Ascending aorta (tissue), 2 donors: ENCODE measurements at places on chromosomes 11 and 22.

- H3K4me1 ChIP-seq, result peaks cover 14% of the 10 kb centered on the region
- H3K36me3 ChIP-seq, result peaks cover 10% of the 10 kb centered on the region
- no peaks in the 10 kb centered on the region for H3K27me3 ChIP-seq
- peak; percentile 86 for DNase-seq
Measured at GRCh38 chr22:23180301-23180892, at the start of gene BCR. TSS of gene BCR (plus strand) at chr22:23180509. CDS start at chr22:23180961, 452 bp downstream.

DNA sequence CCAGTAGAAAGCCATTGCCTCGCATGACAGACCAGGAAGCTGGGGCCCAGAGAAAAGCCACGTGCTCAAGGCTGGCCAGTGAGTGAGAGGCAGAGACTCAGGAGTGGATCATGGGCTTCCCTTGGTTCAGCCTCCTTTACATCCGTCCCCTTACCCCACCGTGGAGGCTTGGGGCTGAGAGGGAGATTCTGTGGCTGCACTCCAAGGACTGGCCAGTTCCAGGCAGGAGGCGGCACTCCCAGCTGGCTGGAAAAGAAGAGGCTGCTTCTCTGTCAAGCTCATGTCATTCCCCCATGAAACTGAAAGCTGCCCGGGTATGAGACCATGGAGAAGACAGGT, 6.6 kb upstream of the ASCL2 start:
- no peaks in the 10 kb centered on the region for H3K4me1 ChIP-seq
- no peaks in the 10 kb centered on the region for H3K27me3 ChIP-seq
- H3K36me3 ChIP-seq, result no peaks in the 10 kb centered on the region
- no peak for DNase-seq
- H3K4me3 ChIP-seq, result no peak overlapping the region
- H3K27ac ChIP-seq, result no peak overlapping the region

- no peak overlapping the region for H3K4me3 ChIP-seq
- H3K27ac ChIP-seq, result no peak overlapping the region
- H3K27me3 ChIP-seq, result no peaks in the 10 kb centered on the region
- no peak for DNase-seq
- no peaks in the 10 kb centered on the region for H3K36me3 ChIP-seq
- peaks cover 6% of the 10 kb centered on the region for H3K4me1 ChIP-seq
Measured at GRCh38 chr11:130391711-130392110, 36.7 kb downstream of the ADAMTS8 start.

DNA sequence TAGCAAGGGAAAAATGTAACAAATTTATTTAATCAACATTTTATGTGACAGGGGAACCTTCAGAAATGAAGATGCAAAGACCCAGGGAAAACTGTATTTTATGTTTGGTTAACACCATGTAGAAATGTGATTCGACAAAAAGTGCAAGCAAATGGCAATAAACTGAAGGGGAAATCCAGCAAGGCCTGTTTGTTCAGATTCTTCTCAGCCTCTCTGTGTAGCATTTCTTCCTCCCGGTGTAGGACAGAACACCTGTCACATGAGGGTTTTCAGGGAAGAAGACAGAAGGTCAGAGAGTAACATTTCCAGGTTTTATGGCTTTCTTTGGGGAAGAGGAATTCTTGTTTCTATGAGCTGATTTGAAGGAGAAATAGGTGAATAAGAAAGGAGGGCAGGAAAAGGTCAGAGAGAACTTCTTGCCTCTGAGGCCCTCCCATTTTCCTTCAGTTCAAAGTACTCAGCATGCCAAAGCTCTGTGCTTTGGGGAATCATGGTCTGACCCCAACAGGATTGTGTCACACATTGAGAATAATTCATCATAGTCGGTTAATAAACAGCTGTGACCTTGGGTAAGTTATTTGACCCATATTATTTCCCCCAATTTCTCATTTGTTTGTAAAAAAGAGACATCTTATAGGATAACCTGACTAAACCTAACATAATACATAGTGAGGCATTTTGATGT, 45.5 kb upstream of the ME3 start:
- H3K4me1 ChIP-seq, result no peaks in the 10 kb centered on the region
- no peak for DNase-seq
- no peak overlapping the region for H3K4me3 ChIP-seq
- H3K36me3 ChIP-seq, result no peaks in the 10 kb centered on the region
- H3K27ac ChIP-seq, result no peak overlapping the region

DNA sequence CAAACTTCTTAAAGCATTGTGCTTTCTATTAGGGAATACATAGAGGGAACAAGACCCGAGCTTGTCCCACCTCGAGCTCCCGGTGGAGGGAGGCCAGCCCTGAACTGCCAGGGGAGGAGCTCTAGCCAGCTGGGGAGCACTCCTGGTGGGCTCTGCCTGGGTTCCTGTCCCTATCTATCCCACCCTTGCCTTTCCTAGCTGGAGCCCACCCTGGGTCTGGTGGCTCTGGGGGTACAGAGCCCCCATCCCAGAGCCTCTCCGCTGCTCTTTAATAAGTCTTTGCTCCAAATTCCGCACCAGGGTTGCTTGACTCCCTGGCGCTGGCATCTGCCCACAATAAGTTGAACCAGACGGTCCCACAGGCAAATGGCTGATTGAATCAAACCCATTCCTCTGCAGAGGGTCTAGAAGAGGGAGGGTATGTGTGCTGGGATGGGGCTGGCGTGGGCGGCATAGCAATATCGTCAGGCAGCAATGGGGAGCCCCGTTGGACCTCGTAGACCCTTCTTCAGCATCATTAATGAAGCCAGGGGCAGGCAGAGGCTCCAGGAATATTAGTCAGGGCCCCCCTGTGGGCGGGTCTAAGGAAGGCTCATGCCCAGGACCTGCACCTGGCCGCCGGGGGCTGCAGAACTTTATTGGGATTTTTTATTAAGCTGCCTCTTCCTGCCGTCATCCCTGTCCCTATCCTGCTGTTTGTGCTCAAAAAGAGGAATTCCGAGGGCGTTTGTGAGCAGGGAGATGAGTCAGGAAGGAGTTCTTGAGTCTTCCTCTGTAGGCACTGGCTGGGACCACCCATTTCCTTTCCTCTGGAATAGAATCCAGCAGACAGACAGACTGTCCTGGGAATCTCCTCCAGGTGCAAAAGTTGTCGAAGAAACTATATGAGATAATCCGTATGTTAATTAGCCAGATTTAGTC, 38.5 kb upstream of the RIC3 start:
- H3K36me3 ChIP-seq, result no peaks in the 10 kb centered on the region
- H3K27ac ChIP-seq, result no peak overlapping the region
- no peak for DNase-seq
- H3K4me1 ChIP-seq, result no peaks in the 10 kb centered on the region
- no peak overlapping the region for H3K4me3 ChIP-seq
- H3K27me3 ChIP-seq, result no peaks in the 10 kb centered on the region

DNA sequence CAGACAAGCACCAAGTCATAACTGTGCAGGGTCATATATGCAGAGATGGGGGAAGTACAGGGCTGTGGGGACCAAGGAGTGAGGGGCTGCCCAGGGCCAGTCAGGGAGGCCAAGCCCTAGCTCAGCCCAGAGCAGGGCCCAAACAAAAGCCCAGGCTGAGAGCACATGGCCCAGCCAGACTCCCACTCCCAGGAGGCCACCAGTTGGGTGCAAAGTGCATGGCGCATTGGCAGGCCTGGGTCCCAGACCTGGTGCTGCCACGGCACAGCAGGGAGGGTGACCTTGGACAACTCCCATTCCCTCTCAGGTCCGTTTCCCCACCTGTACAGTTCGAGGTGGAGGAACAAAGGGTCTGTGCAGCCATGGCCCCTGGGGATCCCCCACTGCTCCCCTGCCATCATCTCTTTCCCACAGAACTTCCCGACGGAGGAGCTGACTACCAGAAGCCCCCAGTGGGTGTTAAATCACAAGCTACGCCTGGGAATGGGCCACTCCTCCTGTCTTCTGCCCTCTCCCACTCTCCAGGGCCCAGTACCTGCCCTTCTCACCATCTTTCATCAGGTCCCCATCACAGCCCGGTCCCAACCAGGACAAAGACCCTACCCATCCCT, 608 bp downstream of the NIPSNAP1 start:
- H3K4me3 ChIP-seq, result peak overlapping the region; percentile 80
- H3K27ac ChIP-seq, result peak overlapping the region; percentile 58
- H3K27me3 ChIP-seq, result no peaks in the 10 kb centered on the region
- peaks cover 3% of the 10 kb centered on the region for H3K4me1 ChIP-seq
- no peak for DNase-seq

GRCh38 chr11:72793425-72794367, at the start of gene STARD10:
TSS of gene STARD10 (minus strand) at chr11:72794047. CDS start at chr11:72781181, 12,866 bp downstream.
- H3K27me3 ChIP-seq, result no peaks in the 10 kb centered on the region
- H3K4me1 ChIP-seq, result peaks cover 14% of the 10 kb centered on the region
- H3K4me3 ChIP-seq, result peak within 1 kb of the TSS; percentile 64
- peak within 1 kb of the TSS; percentile 86 for H3K27ac ChIP-seq
- no peaks in the 10 kb centered on the region for H3K36me3 ChIP-seq

DNA sequence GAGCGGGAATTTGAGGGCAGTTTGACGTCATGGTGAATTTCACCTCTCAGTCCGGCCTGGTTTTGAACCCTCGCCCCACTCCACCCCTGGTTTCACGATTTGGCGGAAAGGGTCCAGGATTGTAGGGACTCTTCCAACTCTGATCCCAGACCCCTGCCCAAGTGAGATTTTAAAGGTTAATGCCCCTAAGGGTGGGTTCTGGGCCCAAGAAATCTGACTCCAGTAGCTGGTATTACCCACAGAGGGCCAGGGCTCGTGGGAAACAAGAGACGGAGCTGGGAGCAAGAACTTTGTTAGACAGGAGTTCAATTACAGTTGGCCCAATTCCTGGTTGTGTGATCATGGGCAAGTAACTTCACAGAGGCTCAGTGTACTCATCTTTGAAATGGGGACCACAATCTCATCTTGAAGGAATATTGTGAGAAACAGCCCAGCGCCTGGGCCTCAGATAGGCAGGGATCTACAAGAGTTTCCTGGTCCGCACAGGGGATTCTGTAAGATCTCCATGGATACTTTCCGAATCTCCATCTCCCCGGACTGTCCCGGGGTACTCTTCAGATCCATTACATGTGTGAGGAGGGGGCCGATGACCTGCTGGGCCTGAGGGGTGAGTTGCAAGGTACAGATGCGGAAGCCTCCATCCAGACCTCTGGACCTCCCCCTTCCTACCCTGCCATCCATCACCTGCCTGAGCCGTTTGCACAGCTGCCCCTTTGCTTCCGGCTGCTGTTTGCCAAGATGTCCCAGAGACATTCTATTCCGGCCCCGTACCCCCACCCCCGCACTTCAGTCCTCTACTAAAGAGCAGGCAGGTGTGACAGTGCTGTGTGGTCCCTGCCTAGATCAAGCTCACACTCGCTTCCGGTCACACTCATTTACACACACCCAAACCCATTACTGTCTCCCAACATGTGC, 687 bp upstream of the CALCA start:
- H3K4me1 ChIP-seq, result no peaks in the 10 kb centered on the region
- H3K27ac ChIP-seq, result no peak overlapping the region
- H3K27me3 ChIP-seq, result peaks cover 10% of the 10 kb centered on the region
- H3K36me3 ChIP-seq, result no peaks in the 10 kb centered on the region
- no peak for DNase-seq
